ENCODE measurements at places on chromosomes 12 and 14.

- no peak for DNase-seq
Measured at GRCh38 chr14:71204231-71204630, 297.0 kb downstream of the PCNX1 start.

DNA sequence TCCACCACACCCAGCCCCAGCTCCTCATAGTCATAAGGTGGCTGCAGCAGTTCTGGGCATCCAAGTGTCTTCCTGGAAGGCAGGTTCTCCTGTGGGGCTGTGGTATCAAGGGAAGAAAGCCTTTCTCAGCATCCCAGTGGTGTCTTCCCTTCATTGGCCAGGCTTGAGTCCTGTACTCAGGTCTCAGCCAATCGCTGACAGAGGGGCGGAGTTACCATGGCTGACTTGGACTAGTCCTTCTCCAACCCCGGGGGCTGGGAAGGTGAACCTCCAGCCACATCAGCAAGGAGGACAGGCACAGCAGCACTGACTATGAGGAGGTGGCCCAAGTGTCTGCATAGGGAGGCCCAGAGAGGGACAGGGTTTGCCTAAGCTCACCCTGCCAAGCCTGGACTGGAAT lies 64.0 kb upstream of the SLC24A4 start:
- DNase-seq: no peak

- DNase-seq: no peak
Measured at GRCh38 chr12:54047160-54047963, 6.3 kb upstream of the HOXC4 start.

GRCh38 chr14:101665478-101666078 lies 95.9 kb upstream of the PPP2R5C start:
- DNase-seq: no peak

- DNase-seq: no peak
Measured at GRCh38 chr12:94206886-94207285, 58.5 kb downstream of the PLXNC1 start.

- peak; percentile 26 for DNase-seq
Measured at GRCh38 chr12:67651132-67651695, 2.7 kb downstream of the DYRK2 start.

DNA sequence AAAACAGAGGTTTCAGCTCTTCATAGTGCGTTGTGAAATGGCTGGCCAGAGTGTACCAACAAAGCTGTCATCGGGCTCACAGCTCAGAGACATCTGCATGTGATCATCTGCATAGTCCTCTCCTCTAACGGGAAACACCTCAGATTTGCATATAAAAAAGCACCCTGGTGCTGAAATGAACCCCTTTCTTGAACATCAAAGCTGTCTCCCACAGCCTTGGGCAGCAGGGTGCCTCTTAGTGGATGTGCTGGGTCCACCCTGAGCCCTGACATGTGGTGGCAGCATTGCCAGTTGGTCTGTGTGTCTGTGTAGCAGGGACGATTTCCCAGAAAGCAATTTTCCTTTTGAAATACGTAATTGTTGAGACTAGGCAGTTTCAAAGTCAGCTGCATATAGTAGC lies 14.3 kb upstream of the PAPLN start:
- no peak for DNase-seq

- DNase-seq: no peak
Measured at GRCh38 chr14:65226824-65227604, 124.7 kb upstream of the MAX start.

DNA sequence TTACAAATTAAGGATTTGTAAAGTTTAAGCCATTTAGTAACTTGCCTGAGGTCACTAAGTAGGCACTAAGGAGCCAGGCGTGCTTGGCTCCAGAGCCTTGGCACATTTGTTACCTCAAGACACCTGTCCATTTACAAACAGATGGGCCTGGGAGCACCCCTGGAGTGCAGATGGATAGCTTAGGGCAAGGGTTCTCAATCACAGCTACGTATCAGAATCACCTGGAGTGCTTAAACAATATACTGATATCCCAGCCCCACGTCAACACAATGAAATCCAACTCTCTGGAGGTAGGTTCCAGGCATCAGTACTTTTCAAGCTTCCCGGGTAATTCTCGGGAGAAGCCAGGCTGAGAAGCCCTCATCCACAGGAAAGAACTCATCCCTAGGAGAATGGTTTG lies 45.4 kb downstream of the SLC8A3 start:
- DNase-seq: no peak

- no peak for DNase-seq
Measured at GRCh38 chr14:54025661-54026060, 69.0 kb upstream of the BMP4 start.

- DNase-seq: no peak
Measured at GRCh38 chr12:3614806-3615466, 123.9 kb downstream of the PRMT8 start.
